Neural crest cell (in vitro differentiated cells): ENCODE measurements at places on chromosomes 16 and 17. TPM values are rescaled to one million over a fixed set of nuclear protein-coding genes. Genes with fewer than 3 reads are reported as not detected.

DNA sequence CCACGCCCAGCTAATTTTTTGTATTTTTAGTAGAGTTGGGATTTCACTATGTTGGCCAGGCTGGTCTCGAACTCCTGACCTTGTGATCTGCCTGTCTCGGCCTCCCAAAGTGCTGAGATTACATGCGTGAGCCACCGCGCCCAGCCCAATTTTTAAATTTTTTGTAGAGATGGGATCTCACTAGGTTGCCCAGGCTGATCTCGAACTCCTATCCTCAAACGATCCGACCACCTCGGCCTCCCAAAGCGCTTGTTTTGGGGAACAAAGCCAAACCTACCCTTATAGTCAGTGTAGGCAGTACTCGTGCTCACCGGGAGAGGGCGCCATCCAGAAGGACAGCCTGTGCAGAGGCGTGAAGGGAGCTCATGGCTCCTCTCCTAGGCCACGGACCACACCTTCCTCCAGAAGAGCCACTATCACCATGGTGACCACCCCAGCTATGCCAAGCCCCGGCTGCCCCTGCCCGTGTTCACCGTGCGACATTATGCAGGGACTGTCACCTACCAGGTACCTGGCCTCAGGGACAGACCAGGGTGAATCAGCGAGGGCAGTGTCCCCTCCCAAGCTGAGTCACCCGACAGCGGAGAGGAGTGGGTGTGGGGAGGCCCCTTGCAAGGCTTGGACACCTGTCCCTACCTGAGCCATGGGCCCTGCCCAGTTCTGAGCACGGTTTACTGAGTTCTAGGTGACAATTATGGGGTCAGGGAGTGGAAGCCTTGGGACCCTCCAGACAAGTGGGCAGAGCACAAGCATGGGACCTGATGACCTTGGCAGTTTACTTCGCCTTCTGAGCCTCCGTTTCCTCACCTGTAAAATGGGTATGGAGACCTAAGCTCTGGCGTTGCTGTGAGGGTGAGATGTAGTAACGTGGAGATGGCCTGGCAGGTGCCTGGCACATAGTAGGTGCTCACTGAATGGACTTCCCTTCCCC, 13.7 kb downstream of the MYO15B start:
- DNase-seq = peak; percentile 70

DNA sequence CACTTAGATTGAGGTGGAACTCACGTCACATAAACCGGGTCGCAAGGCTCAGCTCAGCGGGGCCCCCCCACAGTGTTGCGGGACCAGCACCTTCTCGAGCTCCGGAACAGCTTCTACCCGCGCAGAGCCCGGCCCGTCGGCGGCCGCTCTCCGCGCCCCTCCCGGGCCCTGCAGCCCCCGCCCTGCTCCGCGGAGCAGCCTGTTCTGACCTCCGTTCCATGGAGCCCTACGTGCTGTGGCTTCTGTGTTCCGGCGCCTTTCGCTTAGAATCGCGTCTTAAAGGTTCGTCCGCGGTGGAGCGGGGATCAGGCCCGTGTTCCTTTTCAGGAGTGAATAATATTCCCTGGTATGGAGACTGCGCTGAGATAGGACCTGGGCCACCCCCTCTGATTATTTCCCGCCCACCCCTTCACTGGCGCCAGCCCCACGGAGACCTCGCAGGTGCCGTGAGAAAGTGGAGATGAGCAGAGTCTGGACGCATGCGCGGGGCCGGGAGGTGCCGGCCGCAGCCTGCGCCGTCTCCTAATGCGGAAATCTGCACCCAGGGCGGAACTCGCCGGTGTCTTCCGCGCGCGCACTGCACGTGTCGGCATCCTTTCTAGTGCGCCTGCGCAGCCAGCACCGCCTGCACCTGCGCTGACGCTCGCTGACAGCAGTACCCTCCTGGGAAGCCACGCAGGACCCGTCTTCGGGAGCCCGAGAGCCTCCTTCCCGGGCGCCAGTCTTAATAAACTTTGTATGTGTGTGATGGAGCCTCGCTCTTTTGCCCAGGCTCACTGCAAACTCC, 30.9 kb downstream of the ZNF778 start:
- no peak for DNase-seq

Gene TP53TG3
- not detected in 2 replicates for total RNA-seq

DNA sequence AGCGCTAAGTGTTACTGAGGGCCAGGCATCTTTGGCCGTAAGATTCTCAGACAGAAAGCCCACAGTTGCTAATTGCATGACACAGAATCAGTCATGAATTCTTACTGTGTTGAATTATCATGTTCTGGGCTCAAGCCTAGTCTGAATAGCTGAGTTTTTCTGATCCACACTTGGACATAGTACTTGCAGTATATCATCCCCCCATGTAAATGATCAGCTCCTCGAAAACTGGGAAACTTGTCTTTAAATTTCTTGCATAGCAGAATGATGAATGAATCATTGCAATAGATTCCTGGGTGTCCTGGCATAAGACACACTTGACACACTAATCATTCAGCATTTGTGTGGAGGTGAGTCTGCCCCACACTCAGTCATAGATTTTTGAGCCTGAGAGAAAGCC, 2.2 kb downstream of the MLYCD start:
- no peak for DNase-seq

- no peak for DNase-seq
Measured at GRCh38 chr17:73286863-73287296, 24.9 kb downstream of the CDC42EP4 start.

Gene PPM1D
- total RNA-seq = 21.9 and 23.8 TPM in 2 replicates

- no peak for DNase-seq
Measured at GRCh38 chr16:30744183-30744582, 4.0 kb upstream of the PHKG2 start.

Gene YPEL2
- 2.6 and 2.7 TPM in 2 replicates for total RNA-seq

DNA sequence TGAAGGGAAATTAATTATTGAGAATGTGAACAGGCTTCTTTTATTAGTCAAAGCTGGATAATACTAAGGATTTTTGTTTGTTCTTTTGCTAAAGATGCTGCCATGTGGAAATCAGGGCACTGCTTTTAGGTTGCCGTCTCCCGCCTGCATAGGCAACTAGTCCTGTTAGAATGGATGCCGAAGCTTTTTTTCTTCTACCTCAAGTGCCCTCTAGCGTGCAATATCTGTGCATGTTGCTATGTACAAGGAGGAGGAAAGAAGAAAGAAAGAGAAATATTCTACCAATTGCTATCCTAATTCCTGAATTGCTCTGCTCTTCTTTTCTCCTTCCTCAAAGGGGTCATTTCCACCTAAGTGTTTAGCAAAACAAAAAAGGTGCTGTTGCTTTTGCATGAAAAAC, 5.2 kb upstream of the CDH8 start:
- DNase-seq = peak; percentile 13

DNA sequence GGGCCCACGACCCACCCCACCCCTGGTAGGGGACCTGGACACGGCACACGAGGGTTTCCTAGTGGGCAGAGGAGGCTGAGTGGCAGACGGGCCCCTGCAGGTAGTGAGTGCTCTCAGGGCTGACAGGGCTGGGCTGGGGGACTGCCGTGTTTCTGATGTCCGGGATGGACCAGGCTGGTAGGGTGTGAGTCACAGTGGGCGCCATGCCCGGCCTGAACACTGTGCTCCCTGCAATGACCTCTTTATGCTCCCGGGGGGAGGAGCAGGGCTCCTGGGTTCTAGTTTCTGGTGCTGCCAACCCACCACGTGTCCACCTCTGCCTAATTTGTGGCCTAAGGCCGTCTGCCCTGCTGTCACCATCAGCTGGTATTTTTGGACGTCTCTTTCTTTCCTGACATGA, 26.3 kb downstream of the ARHGAP23 start:
- DNase-seq = no peak

DNA sequence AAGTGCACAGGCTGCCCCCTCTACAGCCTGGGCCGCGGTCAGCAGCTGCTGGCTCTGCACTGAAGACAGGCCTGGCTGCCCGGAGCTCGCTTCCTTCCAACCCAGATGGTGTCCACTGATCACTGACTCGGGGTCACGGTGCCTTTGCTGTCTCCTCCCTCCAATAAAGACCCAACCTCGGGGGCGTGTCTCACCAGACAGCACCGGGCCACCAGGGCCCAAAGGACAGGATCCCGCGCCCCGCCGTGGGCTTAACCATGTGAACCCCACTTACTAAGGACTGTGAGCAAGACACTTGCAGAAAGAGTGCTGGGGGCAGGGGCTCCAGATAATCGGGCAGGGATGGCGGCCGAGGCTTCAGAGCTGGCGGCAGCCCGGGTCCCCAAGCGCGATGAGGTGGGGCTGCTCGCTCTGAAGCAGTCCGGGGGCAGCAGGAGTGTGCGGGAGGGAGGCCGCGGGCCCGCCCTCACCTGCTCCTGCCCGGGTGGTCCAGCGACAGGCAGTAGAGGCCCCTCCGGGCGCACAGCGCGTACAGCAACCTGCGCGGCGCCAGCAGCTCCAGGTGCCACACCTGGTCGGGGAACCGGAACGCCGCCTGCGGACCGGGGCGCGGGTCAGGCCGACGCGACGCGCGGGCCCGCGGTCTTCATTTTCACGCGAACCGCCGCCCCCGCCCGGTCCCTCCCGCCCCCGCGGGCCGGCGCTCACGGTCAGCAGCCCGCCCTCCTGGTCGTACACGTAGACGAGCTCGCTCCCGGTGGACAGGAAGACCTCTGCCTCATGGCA, 502 bp downstream of the FAAP100 start:
- no peak for DNase-seq

DNA sequence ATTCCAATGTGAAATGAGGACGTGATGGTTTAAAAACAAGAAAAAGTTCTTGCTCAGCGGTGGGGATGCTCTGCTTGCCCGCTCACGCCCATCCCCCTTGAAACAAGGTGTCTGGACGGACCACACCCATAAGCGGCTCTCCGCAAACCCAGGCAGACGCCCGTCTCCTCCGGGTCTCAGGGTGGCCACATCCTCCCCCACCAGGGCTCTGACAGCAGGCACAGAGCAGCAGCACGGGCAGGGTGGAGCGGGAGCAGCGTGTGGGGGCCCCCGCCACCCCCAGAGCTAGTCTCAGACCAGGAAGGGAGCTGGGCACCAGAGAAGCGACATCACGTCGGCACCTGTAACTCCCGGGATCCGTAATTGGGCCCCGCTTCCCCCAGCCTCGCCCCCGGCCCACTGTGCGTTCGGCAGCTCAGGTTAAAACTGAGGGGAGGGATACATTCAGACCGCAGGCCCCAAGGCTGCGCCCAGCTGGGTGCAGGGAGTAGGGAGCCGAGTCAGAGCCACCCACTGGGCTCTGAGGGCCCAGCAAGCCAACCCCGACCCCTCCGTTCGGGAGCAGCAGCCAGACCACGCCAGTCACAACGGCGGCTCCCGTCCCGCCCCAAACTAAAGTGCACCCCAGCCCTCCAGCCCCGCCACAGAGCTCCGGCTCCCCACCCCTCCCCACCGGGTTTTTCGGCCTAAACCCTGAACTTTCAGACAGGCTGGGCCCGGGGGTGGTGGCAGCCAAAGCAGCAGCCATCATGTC, 22.0 kb downstream of the CLUH start:
- DNase-seq = no peak

DNA sequence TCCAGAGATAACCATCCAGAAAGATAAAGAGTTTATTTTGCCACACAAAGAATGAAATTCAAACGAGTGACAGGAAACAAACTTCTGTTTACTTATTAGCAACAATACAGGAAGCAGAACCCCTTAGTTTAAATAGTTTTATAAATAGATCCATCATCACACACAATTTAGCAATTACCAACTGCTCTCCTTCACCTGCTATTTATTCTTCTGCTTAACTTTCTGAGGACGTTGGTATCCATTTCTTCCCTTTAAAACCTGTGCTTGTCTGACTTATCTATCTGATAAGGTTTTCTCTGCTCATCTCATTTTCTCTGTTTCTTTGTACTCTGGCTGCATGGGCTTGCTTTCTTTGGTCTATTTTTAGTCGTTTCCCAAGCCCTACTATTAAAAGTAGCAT, 4.3 kb upstream of the ADAMTS18 start:
- DNase-seq = no peak

GRCh38 chr16:5045499-5046115, 11.9 kb upstream of the NAGPA start:
- no peak for DNase-seq

DNA sequence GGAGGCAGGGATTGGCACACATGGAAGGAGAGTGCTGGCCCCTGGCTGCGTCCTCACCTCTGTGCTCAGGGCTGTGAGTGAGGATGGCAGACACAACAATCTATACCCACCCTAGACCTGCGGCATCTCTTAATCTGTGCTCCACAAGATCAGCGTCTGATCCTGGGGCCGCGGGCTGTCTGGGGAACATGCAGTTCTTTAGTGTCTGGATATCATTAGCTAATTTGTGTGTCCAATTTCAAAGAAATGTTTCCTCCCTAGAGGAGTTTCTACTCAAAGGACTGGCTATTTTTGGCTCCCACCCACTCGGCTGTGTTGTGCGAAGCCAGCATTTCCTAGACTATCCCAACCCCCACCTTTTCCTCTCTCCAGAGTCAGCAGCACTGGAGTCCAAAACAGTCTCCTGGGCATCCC, 93.8 kb downstream of the GRIN2A start:
- DNase-seq = no peak

Gene TLCD3B
- total RNA-seq = 14.2 and 15.3 TPM in 2 replicates

DNA sequence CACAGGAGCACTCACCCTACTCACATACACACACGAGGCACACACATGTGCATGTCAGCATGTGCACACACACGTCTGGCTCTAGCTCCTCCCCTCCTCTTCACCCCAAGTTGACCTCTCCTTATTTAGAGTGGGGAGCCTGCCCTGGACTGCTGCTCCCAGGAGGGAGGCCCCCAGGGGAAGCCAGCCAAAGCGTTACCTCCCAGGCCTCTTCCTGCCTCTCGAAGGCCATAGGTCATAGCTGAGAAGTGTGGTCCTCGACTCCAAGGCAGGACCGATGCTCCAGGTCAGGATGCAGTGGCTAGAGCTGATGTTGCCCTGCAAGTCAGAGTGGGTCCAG, 18.8 kb downstream of the POLR3K start:
- DNase-seq = no peak

DNA sequence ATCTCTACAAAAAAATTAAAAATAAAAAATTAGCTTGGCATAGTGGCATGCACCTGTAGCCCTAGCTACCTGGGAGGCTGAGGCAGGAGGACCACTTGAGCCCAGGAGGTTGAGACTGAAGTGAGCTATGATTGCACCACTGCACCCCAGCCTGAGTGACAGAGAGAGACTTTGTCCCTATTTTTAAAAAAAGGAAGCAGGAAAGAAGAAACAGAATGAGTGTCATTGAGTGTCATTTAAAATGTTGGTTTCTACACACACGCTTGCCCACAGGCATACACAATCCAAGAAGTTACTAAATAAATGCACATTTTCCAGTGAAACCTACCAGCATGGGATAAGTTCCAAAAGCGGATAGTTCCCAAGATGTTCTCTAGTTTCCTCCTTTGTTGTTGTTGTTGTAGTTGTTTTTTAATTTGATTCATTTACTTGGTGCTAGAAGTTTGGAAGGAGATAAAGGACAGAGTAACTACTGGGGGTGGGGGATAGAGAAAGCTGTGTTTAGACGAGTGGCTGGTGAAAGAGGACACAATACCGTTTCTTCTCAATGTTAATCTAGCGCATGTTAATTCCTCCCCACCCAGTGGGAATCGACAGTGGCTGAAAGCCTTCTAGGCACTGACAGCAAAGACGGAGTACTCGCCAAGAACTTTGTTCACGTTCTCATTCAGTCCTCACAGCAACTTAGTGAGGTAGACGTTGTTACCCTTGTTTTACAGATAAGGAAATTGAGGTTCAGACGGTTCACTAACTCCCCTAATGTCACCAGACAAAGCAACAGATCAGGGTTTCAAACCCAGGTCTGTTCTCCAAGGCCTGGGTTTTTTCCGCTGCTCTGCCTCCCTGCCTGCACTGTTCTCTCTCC, 17.3 kb downstream of the MRPS23 start:
- no peak for DNase-seq
